ENCODE measurements at places on chromosomes 6 and 20.

GRCh38 chr20:5923493-5923892, 26.8 kb downstream of the TRMT6 start:
- H3K4me1 ChIP-seq: no peaks in the 10 kb centered on the region
- H3K27me3 ChIP-seq: no peaks in the 10 kb centered on the region
- no peak for DNase-seq
- H3K4me3 ChIP-seq: no peak overlapping the region
- no peaks in the 10 kb centered on the region for H3K36me3 ChIP-seq

DNA sequence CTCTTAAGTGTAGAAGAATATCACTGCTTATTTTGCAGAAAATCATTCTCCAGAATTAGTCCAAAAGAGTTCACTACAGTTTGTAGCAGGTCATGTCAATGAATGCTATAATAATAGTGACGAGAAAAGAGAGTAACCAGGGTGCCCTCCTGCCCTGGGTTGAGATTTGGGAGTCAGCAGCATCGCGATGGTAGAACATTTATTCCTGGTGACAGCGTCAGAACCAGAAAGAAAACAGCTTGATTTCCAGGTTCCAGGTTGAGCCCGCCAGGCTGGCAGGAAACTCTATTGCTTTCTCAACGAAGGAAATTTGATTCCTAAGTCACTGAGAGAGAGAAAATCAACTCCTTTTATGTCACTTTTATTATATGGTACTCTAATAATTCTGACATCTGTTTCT, 550.3 kb downstream of the QKI start:
- no peak overlapping the region for H3K27ac ChIP-seq
- no peaks in the 10 kb centered on the region for H3K4me1 ChIP-seq
- no peaks in the 10 kb centered on the region for H3K36me3 ChIP-seq
- H3K4me3 ChIP-seq: no peak overlapping the region

DNA sequence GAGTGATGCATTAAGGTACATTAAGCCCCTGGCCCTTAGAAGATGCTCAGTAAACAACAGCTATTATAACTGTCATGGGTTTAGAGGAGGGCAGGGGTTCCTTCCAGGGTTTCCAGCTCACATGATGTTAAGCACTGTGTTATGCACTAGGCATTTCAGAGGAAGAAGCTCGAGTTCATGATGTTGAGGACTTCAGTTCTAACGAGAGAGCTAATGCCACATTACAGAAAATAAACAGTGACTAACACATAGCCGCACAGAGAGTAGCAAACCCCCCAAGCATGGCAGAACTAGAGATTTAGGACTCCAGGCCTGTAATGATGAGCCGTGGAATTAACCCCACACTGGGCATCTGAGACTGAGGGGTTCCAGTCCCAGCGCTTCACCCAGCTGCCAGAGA, 105.2 kb downstream of the UNC5CL start:
- H3K27me3 ChIP-seq: no peaks in the 10 kb centered on the region
- no peak overlapping the region for H3K4me3 ChIP-seq

- no peak overlapping the region for H3K4me3 ChIP-seq
- H3K4me1 ChIP-seq: no peaks in the 10 kb centered on the region
- no peaks in the 10 kb centered on the region for H3K36me3 ChIP-seq
- H3K27ac ChIP-seq: no peak overlapping the region
- DNase-seq: no peak
- no peaks in the 10 kb centered on the region for H3K27me3 ChIP-seq
Measured at GRCh38 chr6:8904754-8905153, 469.4 kb upstream of the SLC35B3 start.

- DNase-seq: no peak
- no peaks in the 10 kb centered on the region for H3K4me1 ChIP-seq
- no peak overlapping the region for H3K27ac ChIP-seq
- no peak overlapping the region for H3K4me3 ChIP-seq
- no peaks in the 10 kb centered on the region for H3K36me3 ChIP-seq
Measured at GRCh38 chr6:135033238-135033637, 21.4 kb downstream of the HBS1L start.

- H3K4me1 ChIP-seq: no peaks in the 10 kb centered on the region
- no peaks in the 10 kb centered on the region for H3K27me3 ChIP-seq
- DNase-seq: no peak
- no peaks in the 10 kb centered on the region for H3K36me3 ChIP-seq
- H3K4me3 ChIP-seq: no peak overlapping the region
Measured at GRCh38 chr6:110055387-110055735, 77.2 kb downstream of the GPR6 start.

GRCh38 chr20:3659492-3660261, 3.5 kb downstream of the GFRA4 start:
- H3K4me3 ChIP-seq: no peak overlapping the region
- no peak overlapping the region for H3K27ac ChIP-seq
- H3K27me3 ChIP-seq: peaks cover 4% of the 10 kb centered on the region
- no peaks in the 10 kb centered on the region for H3K36me3 ChIP-seq
- no peak for DNase-seq

GRCh38 chr6:109349419-109349987, 32.8 kb downstream of the CD164 start:
- peaks cover 4% of the 10 kb centered on the region for H3K4me1 ChIP-seq
- H3K27me3 ChIP-seq: no peaks in the 10 kb centered on the region
- DNase-seq: no peak
- no peak overlapping the region for H3K4me3 ChIP-seq
- no peak overlapping the region for H3K27ac ChIP-seq

DNA sequence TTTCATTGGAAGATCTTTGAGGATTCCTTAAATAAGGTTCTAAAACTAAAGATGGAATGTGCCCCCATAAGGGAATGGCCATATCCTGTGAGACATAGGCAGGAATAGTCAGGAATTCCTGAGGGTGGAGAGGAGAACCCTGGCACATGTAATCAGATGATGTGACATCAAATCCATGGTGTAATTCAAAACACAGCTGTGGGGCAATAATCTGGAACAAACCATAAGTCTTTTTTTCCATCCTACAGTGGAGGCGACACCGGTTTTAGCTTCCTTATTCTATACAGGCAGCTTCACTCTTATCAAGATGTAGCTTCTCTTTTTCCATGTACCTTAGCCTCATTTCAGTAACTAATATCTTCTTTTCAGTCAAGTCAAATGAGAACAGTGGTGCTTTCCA, 133.6 kb upstream of the CITED2 start:
- H3K4me3 ChIP-seq: no peak overlapping the region
- H3K27me3 ChIP-seq: no peaks in the 10 kb centered on the region
- H3K4me1 ChIP-seq: no peaks in the 10 kb centered on the region
- H3K36me3 ChIP-seq: no peaks in the 10 kb centered on the region
- H3K27ac ChIP-seq: no peak overlapping the region

DNA sequence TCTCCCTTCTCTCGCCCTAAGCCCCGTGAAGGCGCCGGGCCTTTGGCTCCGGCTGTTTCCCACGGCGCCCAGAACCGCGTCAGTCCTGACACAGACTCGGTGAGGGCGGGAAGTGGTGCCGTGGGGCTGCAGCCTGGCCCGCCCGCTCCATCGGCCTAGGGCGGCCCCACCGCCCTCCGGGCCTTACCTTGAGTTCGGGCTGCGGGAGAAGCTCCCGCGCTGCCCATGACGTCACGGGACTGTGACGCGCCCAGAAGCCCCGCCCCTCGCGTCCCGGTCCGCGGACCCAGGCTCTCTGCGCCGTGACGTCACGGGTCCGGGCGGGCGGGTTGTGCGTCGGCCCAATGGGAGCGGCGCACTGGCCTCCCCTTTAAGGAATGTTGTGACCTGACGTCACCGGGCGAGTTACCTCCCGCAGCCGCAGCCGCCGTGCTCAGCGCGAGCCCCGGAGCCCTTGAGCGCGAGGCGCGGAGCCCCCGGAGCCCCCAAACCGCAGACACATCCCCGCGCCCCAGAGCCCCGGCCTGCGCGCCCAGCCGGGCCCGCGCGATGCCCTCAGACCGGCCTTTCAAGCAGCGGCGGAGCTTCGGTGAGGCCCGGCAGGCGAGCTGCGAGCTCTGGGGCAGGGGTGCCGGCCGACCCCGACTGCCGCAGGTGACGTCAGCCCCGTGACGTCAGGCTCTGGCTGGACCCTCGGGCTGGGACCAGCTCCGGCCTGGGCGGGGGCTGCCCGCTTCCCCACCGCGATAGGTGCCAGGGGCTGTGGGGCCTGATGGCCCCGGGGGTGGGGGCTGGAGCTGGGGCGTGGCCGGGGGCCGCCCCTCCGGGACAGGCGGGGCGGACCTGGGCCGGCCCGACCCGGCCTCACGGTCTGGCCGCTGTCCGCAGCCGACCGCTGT, at the start of gene MAP1LC3A:
TSS of gene MAP1LC3A (plus strand) at position 399 of the 899 bp plus-strand sequence. CDS start at position 550, 151 bp downstream.
- H3K4me1 ChIP-seq: peaks cover 7% of the 10 kb centered on the region
- no peaks in the 10 kb centered on the region for H3K27me3 ChIP-seq
- H3K4me3 ChIP-seq: peak within 1 kb of the TSS; percentile 95
- no peaks in the 10 kb centered on the region for H3K36me3 ChIP-seq
- peak; percentile 91 for DNase-seq

- no peak overlapping the region for H3K27ac ChIP-seq
- DNase-seq: no peak
- H3K27me3 ChIP-seq: no peaks in the 10 kb centered on the region
- no peak overlapping the region for H3K4me3 ChIP-seq
- H3K4me1 ChIP-seq: no peaks in the 10 kb centered on the region
- H3K36me3 ChIP-seq: no peaks in the 10 kb centered on the region
Measured at GRCh38 chr6:139659196-139659595, 284.7 kb upstream of the CITED2 start.

DNA sequence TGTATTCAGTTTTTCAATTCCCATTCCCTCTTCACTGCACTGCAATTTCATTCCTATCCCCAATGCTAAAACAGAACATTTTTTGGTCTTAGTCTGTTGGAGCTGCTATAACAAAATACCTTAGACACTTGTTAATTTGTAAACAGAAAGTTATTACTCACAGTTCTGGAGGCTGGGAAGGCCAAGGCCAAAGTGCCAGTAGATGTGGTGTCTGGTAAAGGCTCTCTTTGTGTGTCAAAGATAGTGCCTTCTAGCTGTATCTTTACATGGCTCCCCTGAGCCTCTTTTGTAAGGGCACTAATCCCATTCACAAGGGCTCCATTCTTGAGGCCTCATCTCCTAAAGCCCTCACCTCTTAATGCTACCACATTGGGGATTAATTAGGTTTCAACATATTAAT, 40.0 kb downstream of the PHIP start:
- no peaks in the 10 kb centered on the region for H3K4me1 ChIP-seq
- DNase-seq: no peak
- no peaks in the 10 kb centered on the region for H3K27me3 ChIP-seq

- H3K27ac ChIP-seq: no peak overlapping the region
- no peaks in the 10 kb centered on the region for H3K27me3 ChIP-seq
- peaks cover 6% of the 10 kb centered on the region for H3K4me1 ChIP-seq
- DNase-seq: no peak
- no peak overlapping the region for H3K4me3 ChIP-seq
Measured at GRCh38 chr20:50429412-50429811, 80.8 kb upstream of the PTPN1 start.

DNA sequence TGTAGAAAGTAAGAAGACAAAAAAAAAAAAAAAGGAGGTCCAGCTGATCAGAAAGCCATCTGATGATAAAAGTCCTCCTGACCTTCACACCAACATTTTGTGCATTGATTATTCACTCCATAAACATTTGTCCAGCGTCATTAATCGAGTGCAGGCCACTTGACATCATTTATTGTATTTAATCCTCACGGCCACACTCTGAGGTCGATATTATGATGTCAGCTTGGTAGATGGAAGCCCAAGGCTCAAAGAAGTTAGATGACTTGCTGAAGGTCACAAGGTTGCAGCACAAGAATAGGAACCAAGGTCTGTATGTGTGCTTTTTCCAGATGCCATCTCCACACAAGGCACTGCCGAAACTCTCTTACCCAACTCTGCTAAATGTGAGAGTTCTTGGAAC, 328.4 kb downstream of the KIF16B start:
- H3K27ac ChIP-seq: no peak overlapping the region
- no peaks in the 10 kb centered on the region for H3K27me3 ChIP-seq
- no peaks in the 10 kb centered on the region for H3K36me3 ChIP-seq
- H3K4me1 ChIP-seq: no peaks in the 10 kb centered on the region

GRCh38 chr6:110039981-110040383, 61.9 kb downstream of the GPR6 start:
- H3K4me1 ChIP-seq: no peaks in the 10 kb centered on the region
- H3K36me3 ChIP-seq: no peaks in the 10 kb centered on the region
- H3K27me3 ChIP-seq: no peaks in the 10 kb centered on the region
- H3K27ac ChIP-seq: peak overlapping the region; percentile 45
- H3K4me3 ChIP-seq: peak overlapping the region; percentile 52
- DNase-seq: no peak

GRCh38 chr6:193773-194310, 98.4 kb upstream of the DUSP22 start:
- H3K36me3 ChIP-seq: no peaks in the 10 kb centered on the region
- no peak overlapping the region for H3K4me3 ChIP-seq
- no peaks in the 10 kb centered on the region for H3K27me3 ChIP-seq
- H3K4me1 ChIP-seq: no peaks in the 10 kb centered on the region

GRCh38 chr6:18997375-18997826, 610.3 kb downstream of the RNF144B start:
- no peaks in the 10 kb centered on the region for H3K4me1 ChIP-seq
- no peaks in the 10 kb centered on the region for H3K36me3 ChIP-seq
- H3K27ac ChIP-seq: no peak overlapping the region
- H3K27me3 ChIP-seq: no peaks in the 10 kb centered on the region

GRCh38 chr20:18101125-18101810, 36.4 kb upstream of the KAT14 start:
- H3K4me1 ChIP-seq: no peaks in the 10 kb centered on the region
- H3K36me3 ChIP-seq: no peaks in the 10 kb centered on the region
- H3K4me3 ChIP-seq: no peak overlapping the region

DNA sequence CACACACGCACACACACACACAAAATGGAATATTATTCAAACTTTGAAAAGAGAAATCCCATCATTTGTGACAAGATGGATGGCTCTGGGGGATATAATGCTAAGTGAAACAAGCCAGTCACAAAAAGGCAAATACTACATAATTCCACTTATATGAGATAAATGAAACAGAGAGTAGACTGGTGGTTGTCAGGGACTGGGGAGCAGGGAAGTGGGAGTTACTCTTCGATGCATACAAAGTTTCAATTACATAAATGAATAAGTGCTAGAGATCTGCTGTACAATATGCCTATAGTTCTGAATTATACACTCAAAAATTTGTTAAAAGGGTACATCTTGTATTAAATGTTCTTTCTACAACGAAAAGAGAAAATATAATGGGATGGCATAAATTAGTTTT, 58.1 kb upstream of the PLN start:
- H3K4me3 ChIP-seq: no peak overlapping the region
- no peaks in the 10 kb centered on the region for H3K4me1 ChIP-seq
- H3K27me3 ChIP-seq: no peaks in the 10 kb centered on the region
- H3K36me3 ChIP-seq: peaks cover 31% of the 10 kb centered on the region
- no peak for DNase-seq
